Thyroid gland (tissue), 4 donors: ENCODE measurements at places on chromosomes 13 and 19.
A peak's percentile ranks its signal among the peaks of the same experiment; 100 is the strongest.

DNA sequence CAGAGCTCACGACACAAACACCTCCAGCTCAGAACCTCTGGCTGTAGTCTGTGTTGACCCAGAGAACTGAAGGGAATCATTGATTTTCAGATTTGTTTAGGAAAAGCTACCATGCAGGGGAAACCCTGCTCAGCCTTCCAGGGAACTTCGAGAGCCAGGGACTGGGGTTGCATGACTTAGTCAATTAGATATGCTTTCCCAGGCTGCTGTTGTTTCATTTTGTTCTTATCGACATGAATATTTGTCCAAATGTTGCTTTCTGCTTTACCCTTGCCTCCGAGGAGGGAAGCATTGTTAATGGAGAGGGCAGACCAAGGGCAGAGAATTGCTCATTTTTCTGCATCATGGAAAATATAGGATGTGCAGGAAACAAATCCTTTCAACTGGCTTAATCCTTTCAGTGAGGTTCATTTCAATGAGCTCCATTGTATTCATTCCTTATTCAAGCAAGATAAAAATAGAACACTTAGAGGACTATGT, 82.5 kb downstream of the KLF5 start:
- H3K27me3 ChIP-seq = no peaks in the 10 kb centered on the region
- peak; percentile 43 for DNase-seq
- H3K27ac ChIP-seq = peak overlapping the region; percentile 63
- H3K36me3 ChIP-seq = no peaks in the 10 kb centered on the region
- no peak overlapping the region for H3K4me3 ChIP-seq

DNA sequence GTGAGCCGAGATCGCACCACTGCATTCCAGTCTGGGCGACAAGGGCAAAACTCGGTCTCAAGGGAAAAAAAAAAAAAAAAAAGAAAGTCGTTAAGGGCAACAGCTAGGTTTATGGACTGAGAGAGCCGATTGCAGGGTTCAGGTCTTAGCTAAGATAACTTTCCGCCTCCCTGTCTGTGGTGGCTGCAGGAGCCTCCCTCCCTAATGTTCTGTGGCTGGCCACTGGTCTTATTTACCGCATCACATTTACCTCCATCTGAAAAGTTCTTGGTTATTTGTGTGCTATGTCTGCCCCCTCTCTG, 722 bp upstream of the CRTC1 start:
- H3K4me1 ChIP-seq = peaks cover 17% of the 10 kb centered on the region
- peak overlapping the region; percentile 86 for H3K27ac ChIP-seq
- H3K27me3 ChIP-seq = no peaks in the 10 kb centered on the region
- H3K4me3 ChIP-seq = peak overlapping the region; percentile 51
- DNase-seq = no peak

GRCh38 chr19:3788996-3789778, 3.0 kb upstream of the MATK start:
- no peak for DNase-seq
- no peaks in the 10 kb centered on the region for H3K27me3 ChIP-seq
- no peak overlapping the region for H3K27ac ChIP-seq
- H3K4me1 ChIP-seq = no peaks in the 10 kb centered on the region

- no peaks in the 10 kb centered on the region for H3K36me3 ChIP-seq
- H3K4me1 ChIP-seq = no peaks in the 10 kb centered on the region
- H3K27me3 ChIP-seq = no peaks in the 10 kb centered on the region
Observed at GRCh38 chr19:30332445-30333234, 39.5 kb upstream of the ZNF536 start.

DNA sequence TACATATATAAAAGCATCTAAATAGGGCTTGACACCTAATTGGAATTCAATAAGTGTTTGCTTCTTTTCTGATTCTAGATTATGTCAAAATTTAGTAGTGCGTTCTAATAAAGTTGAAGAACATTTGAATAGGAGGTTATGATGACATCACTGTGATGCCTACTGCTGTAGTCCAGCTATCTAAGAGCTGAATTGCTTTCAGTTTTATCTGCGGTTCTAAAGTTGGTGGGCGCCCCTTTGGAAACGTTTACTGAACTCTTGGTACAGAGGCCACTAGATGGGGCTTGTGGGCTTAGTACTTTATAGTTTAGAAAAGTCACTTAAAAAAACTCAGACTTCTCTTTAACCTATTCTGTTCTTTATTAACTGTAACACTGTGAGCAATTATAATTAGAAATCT, 776.9 kb downstream of the GPC5 start:
- H3K27me3 ChIP-seq = no peaks in the 10 kb centered on the region
- no peaks in the 10 kb centered on the region for H3K36me3 ChIP-seq
- DNase-seq = peak; percentile 20
- H3K4me3 ChIP-seq = no peak overlapping the region
- no peaks in the 10 kb centered on the region for H3K4me1 ChIP-seq

DNA sequence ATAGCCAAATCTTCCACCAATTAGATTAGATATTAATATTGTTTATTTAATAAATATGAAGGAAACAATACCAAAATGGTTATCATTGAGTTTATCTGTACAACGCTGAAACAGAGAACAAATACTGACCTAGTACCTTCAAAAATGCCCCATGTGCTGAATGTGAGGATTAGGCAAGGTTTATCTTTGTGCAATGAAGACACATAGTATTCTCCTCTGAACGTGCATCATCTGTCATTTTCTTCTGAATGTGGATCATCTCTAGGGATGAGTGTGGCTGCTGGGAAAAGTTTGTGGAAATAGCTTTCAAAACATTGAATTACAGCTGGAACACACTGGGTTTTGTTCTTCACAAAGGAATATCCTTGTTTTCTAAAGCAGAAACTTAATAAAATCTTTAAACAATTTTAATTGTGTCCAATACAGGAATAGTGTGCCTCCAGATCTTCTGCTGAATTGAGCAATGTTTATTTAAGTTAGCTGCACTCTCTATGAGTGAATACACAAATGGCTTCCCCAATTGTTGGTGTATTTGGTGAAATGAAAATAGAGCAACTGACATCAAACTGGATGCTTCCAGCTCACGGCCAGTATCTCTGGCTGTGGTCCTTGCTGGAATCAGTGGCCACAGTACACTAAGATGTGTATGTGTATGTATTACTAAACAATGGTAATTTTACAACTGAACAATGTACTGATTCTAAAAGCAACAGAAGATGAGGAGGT, 6.7 kb downstream of the COL4A1 start:
- H3K4me1 ChIP-seq = peaks cover 63% of the 10 kb centered on the region
- H3K4me3 ChIP-seq = no peak overlapping the region
- no peaks in the 10 kb centered on the region for H3K27me3 ChIP-seq
- no peaks in the 10 kb centered on the region for H3K36me3 ChIP-seq

DNA sequence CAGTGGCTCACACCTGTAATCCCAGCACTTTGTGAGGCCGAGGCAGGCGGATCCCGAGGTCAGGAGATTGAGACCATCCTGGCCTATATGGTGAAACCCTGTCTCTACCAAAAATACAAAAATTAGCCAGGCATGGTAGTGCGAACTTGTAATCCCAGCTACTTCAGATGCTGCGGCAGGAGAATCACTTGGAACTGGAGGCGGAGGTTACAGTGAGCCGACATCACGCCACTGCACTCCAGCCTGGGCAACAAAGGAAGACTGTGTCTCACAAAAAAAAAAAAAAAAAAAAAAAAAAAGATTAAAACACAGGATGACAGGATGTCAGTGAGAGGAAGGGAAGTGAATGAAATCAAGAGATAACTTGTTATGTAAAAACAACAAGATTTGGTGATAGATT, 1158.5 kb downstream of the PCDH9 start:
- no peaks in the 10 kb centered on the region for H3K27me3 ChIP-seq
- no peak overlapping the region for H3K4me3 ChIP-seq
- H3K4me1 ChIP-seq = no peaks in the 10 kb centered on the region
- H3K27ac ChIP-seq = no peak overlapping the region

DNA sequence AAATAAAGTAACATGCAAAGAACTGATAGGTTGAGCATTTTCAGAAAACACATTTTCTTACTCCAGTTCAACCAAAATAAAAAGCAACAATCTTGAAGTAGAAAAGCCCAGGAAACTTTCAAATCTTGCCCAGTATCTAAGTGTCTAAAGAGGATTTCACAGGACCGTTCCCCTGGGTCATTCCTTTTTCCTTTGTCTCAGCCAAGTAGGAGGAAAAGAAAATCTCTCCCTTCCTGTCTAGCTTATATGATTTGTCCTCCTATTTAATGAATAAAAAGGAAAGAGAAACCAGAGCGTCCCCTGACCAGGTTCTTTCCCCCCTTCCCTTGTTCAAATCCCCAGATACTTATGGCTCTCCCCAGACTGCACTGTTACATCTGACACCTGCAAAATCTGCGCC, 248.0 kb downstream of the KCTD12 start:
- H3K4me1 ChIP-seq = no peaks in the 10 kb centered on the region
- no peaks in the 10 kb centered on the region for H3K36me3 ChIP-seq
- no peak overlapping the region for H3K4me3 ChIP-seq
- H3K27ac ChIP-seq = no peak overlapping the region
- H3K27me3 ChIP-seq = no peaks in the 10 kb centered on the region
- no peak for DNase-seq

DNA sequence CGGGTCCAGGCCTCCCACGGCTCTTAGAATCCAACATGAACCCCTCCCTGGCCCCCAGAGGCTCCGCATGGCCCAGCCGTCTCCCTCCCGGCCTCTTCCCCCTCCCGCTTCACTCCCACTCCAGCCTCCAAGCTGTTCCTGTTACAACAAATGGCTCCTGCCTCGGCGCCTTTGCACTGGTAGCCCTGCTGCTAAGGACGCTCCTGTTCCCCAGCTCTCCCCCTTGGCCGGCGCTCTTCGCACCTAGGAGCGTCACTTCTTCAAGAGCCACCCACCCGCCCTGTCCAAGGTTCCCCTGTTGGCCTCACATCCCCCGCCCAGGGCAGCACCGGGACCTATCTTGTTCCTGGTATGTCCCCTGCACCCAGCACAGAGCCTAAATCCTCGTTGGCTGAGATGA, 9.4 kb downstream of the CCDC124 start:
- peaks cover 13% of the 10 kb centered on the region for H3K36me3 ChIP-seq

DNA sequence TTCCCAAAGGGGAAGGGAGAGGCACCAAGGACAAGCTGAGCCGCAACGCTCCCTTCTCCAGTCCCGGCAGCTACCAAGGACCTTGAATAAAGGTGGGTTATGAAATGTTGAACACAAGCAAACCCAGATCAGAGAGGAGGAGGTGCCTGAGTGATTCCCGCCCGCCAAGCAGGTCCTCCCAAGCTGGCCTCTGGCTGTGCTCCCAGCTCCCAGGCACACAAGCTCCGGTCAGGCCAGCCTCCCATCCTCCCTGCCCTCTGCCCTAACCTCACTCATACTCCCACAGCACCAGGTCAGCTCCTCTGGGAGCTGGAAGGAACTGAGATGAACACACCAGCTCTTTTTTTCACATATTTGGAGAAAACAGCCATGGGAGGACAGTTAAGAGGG, 3.7 kb downstream of the NAPA start:
- peaks cover 71% of the 10 kb centered on the region for H3K4me1 ChIP-seq
- peak; percentile 33 for DNase-seq
- H3K27me3 ChIP-seq = no peaks in the 10 kb centered on the region
- peak overlapping the region; percentile 92 for H3K27ac ChIP-seq
- H3K4me3 ChIP-seq = no peak overlapping the region
- H3K36me3 ChIP-seq = no peaks in the 10 kb centered on the region

GRCh38 chr19:19943848-19944582, 43.3 kb downstream of the ZNF93 start:
- no peak overlapping the region for H3K4me3 ChIP-seq
- H3K27ac ChIP-seq = no peak overlapping the region
- DNase-seq = no peak
- H3K36me3 ChIP-seq = no peaks in the 10 kb centered on the region
